ENCODE measurements at places on chromosomes 1 and 21.
A peak's percentile ranks its signal among the peaks of the same experiment; 100 is the strongest.

GRCh38 chr1:103525607-103526507, at the start of gene RNPC3:
TSS of gene RNPC3 (plus strand) at chr1:103525699. CDS start at chr1:103526071, 372 bp downstream.
- peak; percentile 87 for DNase-seq

DNA sequence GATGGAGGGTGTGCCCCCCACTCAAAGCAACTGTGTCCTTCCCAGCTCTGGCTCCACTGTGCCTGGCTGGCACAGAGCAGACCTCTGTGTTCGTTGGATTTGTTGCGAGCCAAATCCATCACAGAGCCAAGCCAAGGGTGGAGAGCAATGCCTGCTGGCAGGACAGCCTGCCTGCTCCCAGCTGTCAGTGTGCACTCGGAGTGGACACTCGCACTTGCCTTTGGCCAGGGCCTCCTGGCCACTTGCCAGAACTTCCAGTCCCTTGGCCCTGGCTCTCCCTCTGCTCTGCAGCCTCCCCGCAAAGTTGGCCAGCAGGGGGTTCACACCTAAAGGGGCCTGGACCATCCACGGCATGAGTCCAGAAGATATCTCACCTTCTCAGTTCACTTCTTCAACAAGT, 16.4 kb downstream of the HEYL start:
- no peak for DNase-seq

DNA sequence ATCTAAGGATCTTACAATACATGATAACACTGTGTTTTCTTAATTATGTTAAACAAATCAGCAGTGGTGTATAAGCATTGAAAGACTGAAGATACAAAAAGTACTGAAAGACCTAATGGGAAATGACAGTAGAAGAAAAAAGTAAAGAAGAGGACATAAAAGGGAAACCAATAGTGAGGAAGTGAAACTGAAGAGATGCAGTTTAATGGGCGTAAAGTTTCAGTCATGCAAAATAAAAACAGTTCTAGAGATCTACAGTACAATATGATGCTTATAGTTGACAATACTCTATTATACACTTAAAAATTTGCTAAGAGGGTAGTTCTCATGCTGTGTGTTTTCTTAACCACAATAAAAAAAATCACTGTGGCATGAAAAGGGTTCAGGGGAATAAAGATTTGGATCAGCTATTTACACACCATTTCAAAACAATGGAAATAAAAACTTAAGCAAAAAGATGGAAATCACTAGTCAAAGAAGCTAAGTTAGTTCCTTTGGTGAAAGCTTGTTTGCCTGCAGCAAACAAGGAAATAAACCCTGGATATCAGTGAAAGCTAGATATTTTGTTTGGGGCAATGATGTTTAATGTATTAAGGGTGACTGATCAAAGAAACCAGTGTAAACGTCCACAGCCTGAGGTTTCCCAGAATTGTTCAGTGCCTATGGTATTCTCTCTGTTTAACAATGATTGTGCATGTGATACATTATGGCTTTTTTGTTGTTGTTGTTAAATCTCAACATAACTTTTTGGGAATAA, 1160.8 kb upstream of the ADGRL2 start:
- no peak for DNase-seq

- DNase-seq, result no peak
Observed at GRCh38 chr1:246437961-246438360, 69.1 kb downstream of the SMYD3 start.

DNA sequence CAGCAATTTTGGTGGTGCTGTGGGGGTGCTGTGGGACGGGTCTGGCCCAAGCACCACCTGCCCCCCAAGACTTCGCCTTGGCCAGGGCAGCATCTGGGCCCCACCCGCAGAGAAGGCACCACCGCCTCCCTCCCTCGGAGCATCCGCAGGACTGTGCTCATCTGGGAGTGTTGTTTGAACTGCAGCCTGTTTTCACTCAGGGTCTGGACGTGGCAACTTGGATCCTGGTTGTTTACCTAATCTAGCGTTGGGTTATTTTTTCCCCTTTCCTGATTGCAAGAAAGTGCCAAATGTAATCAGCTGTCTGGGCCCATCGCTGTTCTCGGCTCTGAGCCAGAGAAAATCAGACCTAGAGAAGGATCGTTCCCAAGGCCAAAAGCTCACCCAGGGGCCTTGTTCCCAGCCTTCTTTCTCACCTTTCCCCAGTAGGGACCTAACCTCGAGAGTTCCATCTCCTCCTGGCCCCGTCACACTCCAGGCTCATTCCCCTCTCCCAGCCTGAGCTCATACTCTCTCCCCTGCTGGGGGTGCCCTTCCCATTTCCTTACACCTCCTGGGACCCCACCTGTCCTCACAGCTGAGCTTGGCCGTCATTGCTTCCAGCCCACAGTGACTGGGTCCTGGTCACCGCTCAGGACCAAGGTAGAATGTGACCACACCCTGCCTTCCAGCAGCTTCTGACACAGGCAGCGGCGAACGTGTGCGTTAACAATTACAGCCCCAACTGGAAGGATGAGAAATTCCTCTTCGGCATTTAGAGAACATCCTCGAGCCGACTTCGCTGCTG, 72.0 kb upstream of the FAM20B start:
- no peak for DNase-seq

GRCh38 chr1:92013923-92014322, 15.9 kb upstream of the EPHX4 start:
- DNase-seq, result no peak

GRCh38 chr1:92973203-92973897, 12.1 kb upstream of the DIPK1A start:
- no peak for DNase-seq

- no peak for DNase-seq
Observed at GRCh38 chr1:94954263-94955220, 27.6 kb upstream of the CNN3 start.

DNA sequence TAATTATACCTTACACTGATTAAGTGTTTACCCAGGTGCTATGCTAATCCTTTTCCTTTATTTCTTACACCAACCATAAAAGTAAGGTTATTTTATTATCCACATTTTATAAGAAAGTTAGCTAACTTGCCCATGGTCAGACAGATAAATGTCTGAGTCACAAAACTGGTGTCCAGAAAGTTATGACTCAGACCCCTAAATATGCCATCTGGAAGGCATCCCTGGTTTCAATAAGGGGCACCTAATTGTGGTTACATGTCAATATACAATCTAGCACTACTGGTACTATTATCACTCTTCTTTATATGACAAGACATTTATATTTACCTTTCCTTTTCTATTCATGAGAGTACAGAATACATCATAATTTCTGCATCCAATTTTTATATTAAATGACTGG, 496.5 kb upstream of the ADGRL2 start:
- DNase-seq, result no peak

- no peak for DNase-seq
Observed at GRCh38 chr1:5390504-5390903, 601.7 kb downstream of the NPHP4 start.

Data from AML-193 (cell line).